CD4-positive, CD25-positive, alpha-beta regulatory T cell (primary cell): ENCODE measurements at places on chromosomes 16 and 17. TPM values are rescaled to one million over a fixed set of nuclear protein-coding genes. Genes with fewer than 3 reads are reported as not detected.

ALOXE3 gene
- 0.15 TPM for total RNA-seq

STUB1 gene
- 63.2 TPM for total RNA-seq

KRTAP2-2 gene
- total RNA-seq, result not detected

PAGR1 gene
- 15.6 TPM for total RNA-seq

MYO15B gene
- total RNA-seq, result 117 TPM

DNA sequence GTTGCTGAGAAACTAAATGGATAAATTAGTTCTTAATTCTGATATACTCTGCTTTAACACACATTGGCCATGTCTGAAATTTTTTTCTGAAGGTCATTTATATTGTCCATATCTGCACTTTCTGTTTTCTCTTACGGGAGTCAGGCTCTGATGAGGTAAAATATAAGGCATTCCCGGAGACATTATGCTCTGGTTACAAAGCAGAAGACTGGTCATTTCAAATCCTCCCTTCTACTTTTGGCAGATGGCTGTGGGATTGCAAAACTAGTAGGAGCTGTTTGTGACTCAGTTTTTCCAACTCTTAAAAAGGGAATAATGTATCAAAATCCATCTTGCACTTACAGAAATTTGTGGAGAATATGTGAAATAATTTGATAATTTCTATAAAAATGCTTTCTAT is 92.2 kb upstream of the CPHXL start:
- no peak for DNase-seq

DNA sequence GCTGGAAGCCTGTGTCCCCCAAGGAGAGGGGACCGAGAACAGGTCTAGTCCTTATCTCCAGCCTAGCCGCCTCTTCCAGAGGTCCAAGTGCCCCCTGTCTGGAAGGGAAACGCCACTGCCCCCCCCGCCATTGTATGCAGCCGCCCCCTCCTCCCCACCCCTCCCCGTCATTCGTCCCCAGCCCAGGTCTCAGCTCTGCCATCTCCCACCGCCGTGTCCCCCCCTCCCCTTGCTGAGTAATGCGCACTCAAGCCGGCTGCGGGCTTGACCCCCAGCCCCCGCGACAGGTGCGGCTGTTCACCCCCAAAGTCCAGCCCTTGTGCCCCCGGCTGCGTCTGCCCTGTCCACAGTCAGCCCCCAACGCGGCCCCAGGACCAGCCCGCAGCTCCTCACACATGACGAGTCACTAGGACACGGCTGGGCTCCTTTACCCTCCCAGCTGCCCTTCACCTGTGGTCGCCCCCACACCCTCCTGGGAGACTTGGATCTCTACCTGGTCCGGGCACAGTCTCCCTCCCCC is 622 bp downstream of the GPRC5B start:
- no peak for DNase-seq

- no peak for DNase-seq
Measured at GRCh38 chr16:68126395-68126794, 41.2 kb downstream of the NFATC3 start.

- DNase-seq, result no peak
Measured at GRCh38 chr17:43588664-43589435, 42.7 kb upstream of the ETV4 start.

DNA sequence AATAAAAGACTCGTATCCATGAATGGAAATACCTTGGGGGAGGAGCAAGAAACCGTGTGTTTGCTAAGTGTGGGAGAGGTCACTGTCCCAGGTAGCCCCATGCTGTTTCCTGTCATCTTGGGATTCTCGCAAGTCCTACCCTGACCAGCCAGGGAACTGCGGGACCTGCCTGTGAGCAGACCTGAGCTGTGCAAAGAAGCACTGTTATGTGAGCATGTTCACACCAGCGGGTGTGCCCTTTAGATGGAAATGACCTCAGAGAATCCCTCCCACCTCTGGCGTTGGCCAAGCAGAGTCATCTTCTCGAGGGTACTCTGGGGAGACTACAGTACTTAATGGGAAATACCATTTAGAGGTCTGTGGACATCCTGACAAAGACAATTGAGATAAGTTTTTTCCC is 127.0 kb upstream of the MON1B start:
- no peak for DNase-seq

DNA sequence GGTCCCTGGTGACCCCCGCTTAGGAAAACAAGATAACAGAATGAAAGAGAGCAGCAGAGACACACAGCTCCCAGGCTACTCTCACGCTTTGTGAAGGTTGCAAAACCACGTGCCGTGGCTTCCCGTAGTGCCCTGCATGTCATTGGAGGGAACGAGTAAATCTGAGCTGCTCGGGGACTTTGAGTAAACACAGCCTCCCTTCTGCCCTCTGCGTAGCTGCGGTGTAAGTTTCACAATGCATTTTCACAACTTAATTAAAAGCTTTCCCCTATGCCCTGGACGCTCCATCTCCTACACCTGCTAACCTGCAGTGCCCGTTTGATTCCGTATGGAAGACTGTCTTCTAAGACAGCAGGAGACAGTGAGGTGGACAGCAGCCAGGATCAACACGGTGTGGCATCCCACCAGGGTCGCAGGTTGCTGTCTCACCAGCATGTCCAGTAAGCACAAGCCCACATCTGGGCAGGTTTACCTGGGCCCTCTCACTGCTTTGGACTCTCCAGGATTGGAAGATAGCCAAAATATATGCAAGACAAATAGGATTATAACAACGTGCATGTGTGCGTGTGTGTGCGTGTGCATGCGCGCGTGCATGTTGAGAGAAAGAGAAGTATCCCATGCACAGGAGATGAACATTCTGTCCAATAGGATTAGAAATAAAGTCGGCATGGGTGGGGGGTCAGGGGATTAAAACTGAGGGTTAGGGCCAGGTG is 116.4 kb upstream of the RCVRN start:
- no peak for DNase-seq

DNA sequence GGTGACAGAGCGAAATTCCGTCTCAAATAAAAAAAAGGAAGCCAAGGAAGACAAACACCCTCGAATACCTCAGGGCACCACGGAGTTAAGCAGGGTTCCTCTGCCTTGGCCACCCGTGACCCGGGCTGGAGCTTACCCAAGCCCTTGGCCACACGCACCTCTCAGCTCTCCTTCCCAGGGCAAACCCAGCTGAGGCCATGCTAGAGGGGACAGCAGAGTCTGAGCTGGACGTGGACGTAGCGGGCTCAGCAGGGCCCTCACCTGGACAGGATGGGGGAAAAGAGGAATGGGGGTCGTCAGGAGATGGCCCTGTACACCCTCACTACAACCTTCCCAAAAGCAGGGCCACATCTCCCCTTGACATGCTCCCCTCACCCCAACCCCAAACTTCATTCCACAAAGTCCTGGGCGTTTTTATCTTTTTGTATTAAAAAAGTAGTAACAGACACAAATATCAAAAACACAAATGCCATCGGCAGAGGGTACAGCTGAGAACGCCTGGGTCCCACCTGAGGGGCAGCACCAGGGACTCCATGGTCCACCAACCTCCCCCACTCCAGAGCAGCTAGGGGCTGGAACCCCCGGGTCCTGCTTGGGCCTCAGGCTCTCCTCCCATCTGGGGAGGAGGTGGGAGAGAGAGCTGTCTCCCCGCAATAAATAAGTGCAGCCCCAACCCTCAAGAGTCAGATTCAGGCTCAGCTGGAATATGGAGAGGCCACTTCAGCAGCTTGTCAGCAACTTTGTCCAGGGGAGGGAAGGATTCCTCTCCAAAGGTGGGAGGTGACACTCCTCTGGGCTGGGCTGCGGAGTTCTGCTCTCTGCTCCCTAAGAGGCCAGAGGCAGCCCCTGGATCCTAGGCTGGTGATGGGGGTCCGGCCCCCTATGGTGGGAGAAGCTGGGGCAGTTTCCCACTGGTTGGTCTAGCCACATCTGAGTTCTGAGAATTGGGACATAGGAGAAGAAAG is 11.9 kb downstream of the PER1 start:
- DNase-seq, result no peak

- no peak for DNase-seq
Measured at GRCh38 chr17:5816491-5817070, 232.3 kb upstream of the NLRP1 start.

- no peak for DNase-seq
Measured at GRCh38 chr17:38970128-38970527, 2.9 kb upstream of the FBXO47 start.

DNA sequence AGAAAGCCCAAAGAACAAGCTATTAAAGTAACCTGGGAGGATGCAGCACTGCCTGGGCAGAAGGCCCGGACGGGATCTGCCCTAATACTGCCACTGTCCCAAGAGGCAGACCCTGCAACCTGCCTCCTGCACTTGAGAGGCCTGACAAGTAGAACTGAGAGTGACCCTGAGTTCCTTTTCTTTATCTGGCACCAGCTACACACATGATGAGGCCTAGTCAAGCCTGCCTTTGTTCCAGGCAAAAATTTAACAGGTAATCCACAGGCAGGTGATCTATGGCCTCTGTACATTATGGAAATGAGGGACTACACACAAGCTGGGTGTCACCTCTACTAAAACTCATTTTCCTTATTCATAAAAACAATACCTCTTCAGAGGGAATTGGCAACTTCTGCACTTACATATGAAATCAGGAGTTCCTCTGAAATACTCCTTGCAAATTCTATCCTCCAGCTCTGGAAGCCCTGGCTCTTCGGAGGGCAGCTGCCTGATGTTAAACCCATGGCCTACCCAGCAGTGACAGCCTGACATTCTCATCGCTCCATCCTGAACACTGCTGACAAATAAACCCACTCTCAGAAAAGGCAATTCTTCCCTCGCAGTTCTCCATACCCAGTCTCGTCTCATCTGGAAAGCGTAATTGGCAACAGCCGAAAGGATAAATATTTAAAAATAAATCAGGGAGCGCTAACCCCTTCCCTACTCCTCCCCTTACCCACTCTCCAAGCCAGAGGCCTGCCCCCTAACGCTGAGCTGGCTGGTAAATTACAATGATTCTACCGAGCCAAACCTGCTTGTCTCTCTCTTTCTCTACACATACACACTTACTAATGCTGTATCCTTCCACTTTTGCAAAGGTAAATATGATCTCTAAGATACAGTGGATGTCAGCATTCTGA is 2.5 kb upstream of the ZFHX3 start:
- no peak for DNase-seq

DNA sequence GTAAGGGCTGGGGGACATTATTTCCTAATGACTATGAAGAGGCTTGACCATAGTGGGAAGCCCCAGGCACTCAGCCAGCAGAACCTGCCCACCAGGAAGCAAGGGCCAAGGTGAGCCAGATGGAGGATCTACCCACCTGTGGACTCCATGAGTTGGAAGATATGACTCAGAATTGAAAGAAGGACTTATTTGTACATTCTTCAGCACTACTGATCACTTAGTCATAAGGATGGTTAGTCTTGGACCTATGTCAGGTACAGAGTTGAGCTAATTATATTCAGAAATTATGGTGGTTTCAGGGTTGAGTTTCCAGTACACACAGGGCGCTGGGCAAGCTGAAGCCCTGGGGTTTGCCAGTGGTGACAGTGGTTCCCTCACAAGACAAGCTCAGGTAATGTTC is 24.0 kb upstream of the GRIN2A start:
- DNase-seq, result no peak

GRCh38 chr16:3068487-3068886 is 3.0 kb downstream of the IL32 start:
- DNase-seq, result no peak

DNA sequence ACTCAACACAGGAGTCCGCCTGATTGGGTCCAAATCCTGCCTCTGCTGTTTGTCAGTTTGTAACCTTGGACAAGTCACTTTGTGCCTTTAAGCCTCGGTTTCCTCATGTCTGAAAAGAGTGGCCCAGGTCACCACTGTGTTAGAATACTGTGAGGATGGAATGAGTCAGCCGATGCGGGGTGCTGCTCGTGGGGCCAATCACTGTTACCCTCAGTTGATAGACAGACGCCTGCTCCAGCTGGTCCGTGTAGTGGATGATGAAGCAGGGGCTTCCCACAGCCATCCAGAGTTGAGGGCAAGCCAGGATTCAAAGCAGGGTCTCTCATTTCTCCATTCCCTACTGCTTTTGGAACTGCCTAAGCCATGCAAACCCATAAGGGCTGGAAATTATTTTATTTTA is 5.8 kb downstream of the FBXL19 start:
- no peak for DNase-seq

DNA sequence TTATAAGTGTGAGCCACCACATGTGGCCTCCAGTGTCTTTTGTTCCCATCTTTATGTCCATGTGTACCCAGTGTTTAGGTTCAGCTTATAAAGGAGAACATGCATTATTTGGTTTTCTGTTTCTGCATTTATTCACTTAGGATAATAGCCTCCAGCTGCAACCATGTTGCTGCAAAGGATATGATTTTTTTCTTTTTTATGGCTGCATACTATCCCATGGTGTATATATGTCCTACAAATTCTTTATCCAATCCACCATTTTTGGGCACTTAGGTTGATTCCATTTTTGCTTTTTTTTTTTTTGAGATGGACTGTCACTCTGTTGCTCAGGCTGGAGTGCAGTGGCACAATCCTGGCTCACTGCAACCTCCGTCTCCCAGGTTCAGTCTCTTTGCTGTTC is 32.9 kb downstream of the ATAD5 start:
- DNase-seq, result no peak

- peak; percentile 82 for DNase-seq
Measured at GRCh38 chr17:36722121-36722902, 120.9 kb downstream of the MRM1 start.

DNA sequence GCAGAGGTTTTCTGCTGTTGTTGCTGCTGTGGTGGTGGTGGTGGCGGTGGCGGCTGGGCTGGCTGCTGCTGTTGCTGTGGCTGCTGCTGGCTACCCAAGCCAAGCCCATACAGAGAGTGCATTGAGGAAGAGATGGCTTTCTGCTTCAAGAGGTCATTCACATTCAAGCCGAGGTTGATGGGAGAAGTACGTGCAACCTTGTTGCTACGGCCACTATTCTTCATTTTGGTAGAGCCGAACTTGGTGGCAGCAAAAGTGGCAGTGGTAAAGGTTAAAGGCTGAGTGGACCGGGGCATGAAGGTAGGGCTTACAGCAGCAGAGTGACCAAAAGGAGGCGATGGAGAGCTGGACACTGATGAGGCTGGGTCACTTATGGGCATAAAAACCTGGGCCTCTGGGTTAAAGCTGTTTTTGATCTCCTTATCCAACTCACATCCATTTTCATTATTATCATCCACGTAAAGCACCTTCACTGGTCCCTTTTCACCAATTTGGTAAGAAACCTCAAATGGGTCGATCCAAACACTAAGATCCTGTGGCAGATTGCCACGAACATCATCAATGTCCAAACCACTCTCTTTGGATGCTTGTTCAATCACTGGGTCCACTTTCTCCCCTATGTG is 2.8 kb downstream of the TOB1 start:
- peak; percentile 19 for DNase-seq

DNA sequence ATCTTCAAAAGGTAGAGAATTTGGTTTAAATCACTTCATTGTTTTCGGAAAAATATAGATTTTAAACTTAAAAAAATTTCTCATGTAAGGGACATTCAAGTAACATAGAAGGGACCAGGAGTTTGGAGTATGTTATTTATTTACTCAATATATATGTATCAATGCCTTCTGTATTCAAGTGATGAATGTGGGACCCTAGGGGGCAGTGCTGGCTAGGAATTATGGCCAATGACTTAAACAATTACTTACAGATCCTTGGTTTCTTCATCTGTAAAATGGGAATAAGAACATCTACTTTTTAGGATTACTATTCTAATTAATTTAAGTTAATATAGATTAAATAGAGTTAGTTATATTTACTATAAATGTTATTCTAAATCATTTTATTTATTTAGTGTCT is 886.3 kb upstream of the RBFOX1 start:
- no peak for DNase-seq
